ENCODE measurements at places on chromosomes 5 and 9.

- no peak for DNase-seq
Measured at GRCh38 chr5:110333384-110333783, 393.1 kb downstream of the TMEM232 start.

DNA sequence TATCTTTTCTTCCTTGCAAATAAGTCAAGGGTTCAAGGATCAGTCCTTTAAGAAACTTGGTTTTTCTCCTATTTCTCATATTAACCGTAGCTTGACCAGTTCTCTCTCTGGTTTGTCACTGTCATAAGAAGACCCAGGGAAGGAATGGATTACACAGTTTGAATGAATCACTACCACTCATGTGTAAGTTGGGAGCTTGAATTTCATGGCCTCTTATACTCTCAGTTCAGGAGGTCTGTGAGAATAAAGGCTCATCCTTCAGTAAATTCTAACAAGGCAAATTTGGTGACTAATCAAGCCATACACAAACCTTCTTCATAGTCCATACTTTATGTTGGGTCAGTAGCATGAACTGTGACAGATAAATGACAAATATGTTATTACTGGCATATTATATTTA, 323.1 kb upstream of the ACTBL2 start:
- no peak for DNase-seq

DNA sequence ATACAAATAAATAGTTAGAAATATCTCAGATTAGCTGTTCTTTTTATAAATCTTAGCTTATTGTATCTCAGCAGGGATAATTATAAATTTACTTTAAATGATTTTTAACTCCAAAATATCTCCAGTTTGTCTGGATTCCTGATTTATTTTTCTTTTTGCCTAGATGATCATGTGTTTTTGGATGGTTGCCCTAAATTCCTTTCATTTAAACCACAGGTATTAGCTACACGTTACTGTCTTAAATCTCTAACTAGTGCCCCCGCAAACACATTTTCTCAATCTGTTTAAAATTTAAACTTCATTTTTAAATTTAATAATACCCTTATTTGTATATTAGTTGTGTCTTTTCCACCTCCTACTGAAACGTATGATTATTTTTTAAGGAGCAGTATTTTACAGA, 5.6 kb downstream of the FER start:
- DNase-seq, result no peak

- DNase-seq, result no peak
Measured at GRCh38 chr9:123445116-123445515, 89.1 kb downstream of the CRB2 start.

DNA sequence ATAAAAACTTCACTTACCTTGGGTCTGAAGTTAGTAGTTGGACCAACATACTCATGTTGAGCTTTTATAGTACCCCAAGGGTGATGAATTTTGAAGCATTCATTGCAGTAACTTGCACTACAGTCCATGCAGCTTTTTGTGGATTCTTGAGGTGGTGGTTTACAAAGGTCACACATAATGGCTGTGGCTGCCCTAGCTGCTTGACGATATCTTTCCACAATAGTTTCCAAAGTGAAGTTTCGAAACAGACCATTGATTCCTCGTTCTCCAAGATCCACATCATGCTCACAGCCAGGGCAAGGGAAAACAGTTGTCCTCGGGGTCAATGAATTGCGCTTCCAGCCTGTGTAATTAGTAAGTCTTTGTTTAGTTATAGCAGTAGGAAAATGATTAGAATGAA, 22.7 kb downstream of the TRIM36 start:
- no peak for DNase-seq

DNA sequence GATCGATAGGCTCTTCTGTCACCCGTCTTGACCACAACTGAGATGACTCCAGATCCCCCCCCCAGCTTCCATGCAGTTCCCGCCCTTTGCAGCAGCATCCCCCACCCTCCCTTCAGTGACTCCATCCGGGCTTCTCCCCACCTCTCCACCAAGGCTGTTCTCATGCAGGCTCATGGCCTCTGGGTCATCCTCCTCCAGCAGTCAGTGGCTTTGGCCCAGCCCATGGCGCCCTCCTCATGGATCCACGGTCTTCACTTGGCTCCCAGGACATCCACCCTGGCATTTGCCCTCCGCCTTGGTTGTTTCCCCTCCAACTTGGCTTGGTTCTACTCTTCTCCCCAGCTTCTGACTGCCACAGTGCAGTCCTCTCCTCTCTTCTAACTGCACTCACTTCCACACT, 96.7 kb upstream of the RUFY1 start:
- no peak for DNase-seq

DNA sequence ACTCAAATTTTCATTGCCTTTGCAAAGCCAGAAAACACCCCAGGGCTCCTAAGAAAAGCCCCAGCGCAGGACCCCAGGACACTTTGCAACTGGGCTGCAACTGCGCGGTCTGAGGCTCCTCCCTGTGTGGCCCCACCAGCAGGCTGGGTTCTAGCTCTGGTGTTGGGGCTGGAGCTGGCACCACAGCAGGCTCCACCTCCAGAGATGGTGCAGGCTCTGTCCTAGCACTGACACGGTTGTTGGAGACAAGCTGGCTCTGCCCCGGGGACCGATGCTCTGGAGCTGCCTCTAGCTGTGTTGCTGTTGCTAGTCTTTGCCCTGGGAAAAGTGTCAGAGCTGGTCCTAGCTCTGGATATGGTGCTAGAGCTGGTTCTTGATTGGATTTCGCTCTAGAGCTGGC, 13.6 kb downstream of the LCN10 start:
- no peak for DNase-seq

DNA sequence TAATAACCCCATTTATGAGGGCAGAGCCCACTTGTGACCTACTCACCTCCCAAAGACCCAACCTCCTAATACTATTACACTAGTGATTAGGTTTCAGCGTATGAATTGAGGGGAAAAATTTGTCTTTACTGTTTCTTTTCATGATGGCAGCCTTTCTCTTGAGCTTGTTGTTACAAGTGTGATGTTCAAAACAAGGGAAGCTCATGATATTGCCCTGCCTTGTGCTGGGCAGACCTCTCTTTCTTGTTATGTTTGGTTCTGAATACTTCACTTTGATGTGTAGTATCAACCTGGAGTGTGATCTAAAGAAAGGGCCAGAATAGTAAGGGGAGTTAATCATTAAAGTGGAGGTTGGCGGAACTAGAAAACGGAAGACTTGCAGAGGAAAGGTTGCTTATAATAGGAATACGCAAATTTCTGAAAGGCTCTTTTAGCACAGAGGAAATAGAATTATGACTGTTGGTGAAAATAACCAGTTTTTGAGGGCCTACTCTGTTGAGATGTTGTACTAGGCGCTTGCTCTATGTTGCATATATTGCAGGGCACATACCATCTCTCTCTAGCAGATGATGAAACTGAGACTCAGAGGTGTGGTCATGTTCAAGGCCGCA, 68.2 kb downstream of the MELK start:
- no peak for DNase-seq

DNA sequence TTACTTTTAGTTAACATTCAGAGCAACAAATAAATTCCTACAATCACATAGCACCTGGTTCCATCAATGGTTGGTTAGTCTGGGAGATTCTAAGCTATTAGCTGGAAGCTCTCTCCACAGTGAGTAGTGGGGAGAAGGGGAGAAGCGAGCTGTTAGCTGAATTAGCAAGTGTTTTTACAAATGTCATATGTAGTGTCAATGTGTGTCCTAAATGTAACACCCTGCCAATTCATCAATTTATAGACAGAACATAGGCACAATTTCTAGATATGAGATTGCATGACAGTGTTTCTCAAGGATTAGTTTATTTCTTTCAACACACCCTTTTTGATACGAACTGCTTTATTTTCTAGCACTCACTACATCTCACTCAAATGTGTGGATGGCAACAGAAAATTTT, 349.0 kb downstream of the PDE4D start:
- DNase-seq, result no peak

DNA sequence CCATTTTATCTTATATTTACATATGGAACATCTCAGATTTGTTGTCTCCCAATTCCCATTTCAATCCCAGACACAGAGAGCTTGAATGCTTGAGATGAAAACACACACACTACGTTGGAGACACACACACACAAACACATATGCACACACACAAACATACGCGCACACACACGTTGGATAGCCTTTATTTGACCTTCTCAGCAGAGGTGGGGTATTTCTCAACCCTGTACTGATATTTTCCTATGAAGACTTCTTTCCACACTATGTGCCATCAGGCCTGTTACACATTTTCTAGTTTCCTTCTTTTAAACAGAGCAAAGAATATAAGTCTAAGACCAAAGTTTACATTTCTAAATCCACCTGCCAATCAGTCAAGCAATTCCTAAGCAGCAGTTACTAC, 291.0 kb downstream of the TAF11L14 start:
- DNase-seq, result no peak

- DNase-seq, result no peak
Measured at GRCh38 chr9:134643222-134643671, 1.6 kb downstream of the COL5A1 start.

DNA sequence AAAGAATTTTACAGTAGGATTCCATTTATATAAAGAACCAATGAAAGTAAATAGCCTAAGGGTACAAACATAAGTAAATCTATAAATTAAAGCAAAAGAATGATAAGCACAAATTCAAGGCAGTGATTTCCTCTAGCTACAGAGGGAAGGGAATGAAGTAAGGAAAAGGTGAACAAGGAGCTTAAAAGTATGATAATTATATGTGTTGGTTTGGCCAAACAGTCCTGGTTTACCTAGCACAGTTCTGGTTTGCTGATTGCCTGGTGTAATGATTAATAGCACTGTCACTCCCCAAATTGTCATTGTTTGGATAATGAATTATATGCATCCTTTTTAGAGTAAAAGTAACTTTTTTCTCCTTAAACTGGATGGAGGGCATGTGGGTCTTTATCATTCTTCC, 15.0 kb upstream of the TMEM161B start:
- DNase-seq, result no peak

- no peak for DNase-seq
Measured at GRCh38 chr5:72106817-72107130, 501 bp upstream of the MAP1B start.
